ENCODE measurements at places on chromosomes 2 and 18.

DNA sequence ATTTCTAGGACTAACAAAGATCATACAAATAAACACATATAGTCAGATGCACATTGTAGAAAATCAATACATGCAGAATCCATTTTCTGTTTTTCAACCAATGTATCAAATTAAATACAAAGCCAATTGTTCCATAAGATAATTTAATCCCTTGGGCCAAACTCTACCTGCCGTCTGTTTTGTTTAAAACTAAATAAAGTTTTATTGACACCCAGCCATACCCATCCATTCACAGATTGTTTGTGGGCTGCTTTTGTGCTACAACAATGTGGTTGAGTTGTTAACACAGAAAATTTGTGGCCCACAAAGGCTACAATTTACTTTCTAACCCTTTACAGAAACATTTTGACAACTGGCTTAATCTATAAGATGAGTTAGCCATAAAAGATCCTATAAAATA, 484.0 kb upstream of the ID2 start:
- DNase-seq, result no peak

GRCh38 chr18:8254654-8255053, 354.6 kb upstream of the RAB12 start:
- DNase-seq, result no peak

- peak; percentile 62 for DNase-seq
Measured at GRCh38 chr2:8548619-8549150, 133.2 kb upstream of the ID2 start.

DNA sequence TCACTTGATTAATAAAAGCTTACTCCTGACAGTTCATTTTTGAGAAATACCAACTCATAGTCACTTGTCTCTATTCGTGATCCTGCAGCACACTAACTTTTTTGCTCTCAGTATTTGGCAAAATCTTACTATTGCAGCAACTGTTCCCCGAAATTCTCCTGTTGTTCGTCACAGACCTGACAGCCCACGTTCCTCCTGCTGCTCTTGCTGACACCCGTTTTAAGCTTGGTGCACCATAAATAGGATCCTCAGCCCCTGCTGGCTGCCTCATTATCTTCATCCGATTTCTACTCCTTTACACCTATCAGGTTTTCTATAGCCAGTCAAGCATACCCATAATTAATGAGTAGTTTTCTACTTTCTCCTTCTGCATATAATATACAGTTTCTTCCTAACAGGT, 368.8 kb downstream of the PLCL1 start:
- DNase-seq, result peak; percentile 10

- no peak for DNase-seq
Measured at GRCh38 chr18:54926593-54927325, 32.5 kb downstream of the CCDC68 start.

DNA sequence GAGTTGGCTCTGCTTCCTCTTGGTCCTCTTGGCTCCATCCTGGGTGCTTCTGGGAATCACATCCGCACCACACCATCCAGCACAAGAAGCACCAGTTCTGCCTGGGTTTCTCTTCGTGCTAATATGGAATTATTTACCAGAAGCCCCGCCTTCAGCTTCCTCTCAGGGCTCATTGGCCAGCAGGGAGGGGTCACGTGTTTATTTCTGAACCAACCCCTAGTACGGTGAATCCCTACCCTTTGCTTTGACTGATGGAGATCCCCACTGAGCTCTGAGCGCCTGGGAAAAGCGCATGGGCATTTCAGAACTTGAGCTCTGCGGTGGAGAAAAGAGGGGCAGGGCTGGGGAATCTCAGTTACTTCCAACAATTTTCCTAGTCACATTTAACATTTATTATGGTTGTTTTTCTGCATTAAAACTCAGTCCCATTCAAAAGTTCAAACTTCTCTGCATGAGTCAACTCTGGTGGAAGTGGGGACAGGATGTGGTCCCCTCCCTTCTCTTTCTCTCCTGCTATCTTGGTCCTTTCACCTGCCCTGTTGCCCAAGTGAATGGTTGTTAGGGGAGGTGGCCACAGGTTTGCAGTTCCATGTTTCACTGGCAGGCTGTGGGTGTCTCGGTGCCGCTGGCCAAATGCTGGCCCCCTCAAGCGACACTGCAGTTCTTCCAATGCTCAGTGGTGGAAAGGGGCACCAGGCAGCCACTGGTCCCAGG, 76.4 kb upstream of the TTC39C start:
- no peak for DNase-seq

DNA sequence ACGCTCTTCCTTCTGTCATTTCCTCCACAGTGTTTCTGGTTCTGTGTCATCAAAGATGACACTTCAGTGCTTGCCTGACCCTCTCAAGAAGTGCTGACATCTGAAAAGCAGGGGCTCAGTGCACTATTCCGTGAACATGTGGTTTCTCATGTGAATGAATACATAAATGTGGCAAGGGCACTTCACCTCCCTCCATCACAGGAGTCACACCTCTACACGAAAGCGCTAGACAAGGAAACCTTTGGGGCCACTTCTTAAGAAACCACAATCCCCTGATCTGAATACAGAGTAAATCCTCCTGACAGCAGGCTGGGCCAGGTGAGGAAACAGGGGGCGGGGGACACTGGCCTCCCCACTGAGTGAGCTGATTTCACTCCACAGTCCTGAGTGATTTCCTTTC, 145.8 kb upstream of the ACAA2 start:
- peak; percentile 57 for DNase-seq

- DNase-seq, result peak; percentile 45
Measured at GRCh38 chr18:45458033-45458432, 157.2 kb upstream of the SLC14A2 start.

- DNase-seq, result no peak
Measured at GRCh38 chr18:48845174-48845573, 105.6 kb downstream of the SMAD7 start.

DNA sequence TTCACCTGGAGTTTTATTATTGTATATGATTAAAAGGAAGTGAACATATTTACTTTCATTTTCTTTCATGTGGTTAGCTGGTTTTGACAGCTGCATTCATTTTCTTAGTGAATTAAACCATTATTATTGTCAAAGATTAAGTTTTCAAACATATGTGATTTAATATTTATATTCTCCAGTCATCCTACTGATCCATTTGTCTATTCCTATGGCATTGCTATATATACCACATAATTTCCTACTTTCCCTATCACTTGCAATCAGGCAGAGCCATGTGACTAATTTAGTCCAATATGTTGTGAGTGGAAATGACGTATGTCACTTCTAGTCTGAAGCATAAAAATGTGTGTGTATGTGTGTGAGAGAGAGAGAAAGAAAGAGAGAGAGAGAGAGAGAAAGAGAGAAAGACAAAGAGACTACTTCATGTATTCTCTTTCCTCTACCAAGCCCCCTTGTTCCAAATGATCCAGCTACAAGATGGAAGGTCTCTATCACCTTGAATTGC, 12.0 kb upstream of the TACR1 start:
- DNase-seq, result no peak

- no peak for DNase-seq
Measured at GRCh38 chr18:62521082-62521481, 1.7 kb upstream of the ZCCHC2 start.

DNA sequence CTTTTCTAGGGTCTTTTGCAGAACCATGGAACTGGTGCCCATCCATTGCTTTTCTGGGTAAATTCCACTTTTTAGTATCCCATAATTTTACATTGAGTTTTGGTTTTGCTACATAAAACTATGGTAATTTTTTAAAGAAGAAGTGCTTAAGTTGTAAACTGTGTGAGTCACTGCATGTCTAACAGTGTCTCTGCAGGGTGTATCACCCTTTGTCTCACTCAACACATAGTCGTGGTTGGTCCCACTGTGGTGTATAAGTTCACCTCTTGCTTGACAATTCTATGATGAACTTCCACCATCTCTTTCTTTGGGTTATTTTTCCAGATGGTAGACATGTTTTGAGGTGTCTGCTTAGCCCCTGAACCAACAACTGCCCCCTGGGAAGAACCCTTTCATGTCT, 10.5 kb downstream of the SCTR start:
- DNase-seq, result no peak

DNA sequence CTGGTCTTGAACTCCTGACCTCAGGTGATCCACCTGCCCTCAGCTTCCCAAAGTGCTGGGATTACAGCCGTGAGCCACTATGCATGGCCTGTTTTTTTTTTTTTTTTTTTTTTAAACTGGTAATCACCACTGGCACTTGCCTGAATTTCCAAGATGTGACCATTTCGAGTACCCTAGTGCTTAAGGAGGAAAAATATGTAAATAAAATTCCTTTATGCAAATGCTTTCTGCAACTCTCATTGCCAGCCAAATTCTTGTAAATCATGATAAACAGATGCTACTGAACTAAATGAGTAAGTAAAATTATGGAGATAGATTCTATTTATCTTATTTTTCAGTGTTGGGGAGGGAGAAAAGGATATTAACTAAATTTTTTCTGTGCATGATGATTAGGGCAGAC, 18.6 kb downstream of the CDCA7 start:
- no peak for DNase-seq

GRCh38 chr2:158676295-158676694, 118.8 kb upstream of the DAPL1 start:
- DNase-seq, result no peak

DNA sequence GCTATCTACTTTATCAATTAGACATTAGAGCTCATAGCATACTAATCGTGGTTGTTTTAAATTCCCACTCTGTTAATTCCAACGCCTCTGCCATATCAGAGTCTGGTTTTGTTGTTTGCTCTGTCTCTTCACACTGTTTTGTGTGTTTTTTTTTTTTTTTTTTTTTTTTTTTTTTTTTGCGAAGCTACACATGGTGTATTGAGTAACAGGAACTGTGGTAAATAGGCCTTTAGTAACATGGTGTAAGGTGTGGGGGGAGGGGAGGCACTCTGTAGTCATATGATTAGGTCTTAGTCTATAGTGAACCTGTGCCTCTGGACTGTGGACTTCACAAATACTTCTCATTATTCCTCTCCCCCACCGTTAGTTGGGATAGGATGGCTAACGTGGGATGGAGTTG, 370.7 kb upstream of the RAB12 start:
- DNase-seq, result no peak

GRCh38 chr2:239762655-239763269, 262.4 kb downstream of the NDUFA10 start:
- no peak for DNase-seq

DNA sequence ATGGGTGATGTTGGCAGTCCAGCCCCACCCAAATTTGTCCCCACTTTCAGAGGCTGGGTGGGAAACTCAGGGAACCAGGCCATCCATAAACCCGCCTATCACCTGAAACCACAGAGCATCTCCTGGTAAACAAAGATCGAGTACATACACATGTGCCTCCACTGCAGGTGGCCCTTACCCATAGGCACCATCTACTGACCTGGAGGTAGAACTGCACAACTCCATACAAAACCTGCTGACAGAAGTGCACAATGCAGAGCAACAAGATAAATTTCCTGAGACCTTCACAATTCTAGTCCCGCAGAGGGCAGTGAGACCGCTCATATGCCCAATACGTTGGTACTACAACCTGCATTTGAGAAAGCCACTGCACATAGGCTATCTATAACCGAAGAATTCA, 856.3 kb downstream of the SUCLG1 start:
- peak; percentile 1 for DNase-seq

- no peak for DNase-seq
Measured at GRCh38 chr2:156037482-156037881, 295.0 kb downstream of the NR4A2 start.

DNA sequence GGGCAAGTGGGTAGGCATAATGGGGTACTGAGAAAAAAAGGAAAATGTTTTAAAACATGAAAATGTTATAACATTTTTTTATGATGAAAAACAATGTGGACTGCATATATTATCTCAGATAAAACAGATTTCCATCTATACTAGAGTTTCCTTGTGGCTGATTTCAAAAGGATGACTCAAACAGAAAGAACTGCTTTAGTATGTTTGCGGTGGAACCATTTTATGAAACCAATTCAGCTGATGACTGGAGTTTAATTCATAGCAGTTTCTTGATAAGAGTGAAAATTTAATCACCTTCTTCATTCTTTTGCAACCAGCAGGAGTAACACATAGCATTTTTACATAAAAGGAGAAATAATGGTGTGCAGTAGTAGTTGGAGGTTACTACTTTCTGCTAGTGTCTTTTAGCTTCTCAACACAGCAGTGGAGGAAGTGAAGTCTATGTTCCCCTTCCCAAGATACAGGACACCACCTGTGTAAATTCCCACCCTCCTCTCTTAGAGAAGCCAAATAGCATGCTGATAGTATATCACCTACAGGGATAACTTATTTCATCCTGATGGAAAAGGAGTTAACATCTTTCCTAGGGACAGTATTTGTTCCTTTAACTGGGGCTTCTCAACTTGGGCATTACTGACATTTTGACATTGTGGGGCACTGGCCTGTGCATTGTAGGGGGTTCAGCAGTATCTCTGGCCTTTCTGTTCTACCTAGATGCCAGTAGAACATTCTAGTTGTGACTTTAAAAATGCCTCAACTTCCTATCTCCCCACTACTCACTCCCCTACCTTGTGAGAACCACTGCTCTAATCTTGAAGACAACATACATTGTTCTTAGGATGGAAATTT, 29.9 kb downstream of the PELI1 start:
- DNase-seq, result no peak

DNA sequence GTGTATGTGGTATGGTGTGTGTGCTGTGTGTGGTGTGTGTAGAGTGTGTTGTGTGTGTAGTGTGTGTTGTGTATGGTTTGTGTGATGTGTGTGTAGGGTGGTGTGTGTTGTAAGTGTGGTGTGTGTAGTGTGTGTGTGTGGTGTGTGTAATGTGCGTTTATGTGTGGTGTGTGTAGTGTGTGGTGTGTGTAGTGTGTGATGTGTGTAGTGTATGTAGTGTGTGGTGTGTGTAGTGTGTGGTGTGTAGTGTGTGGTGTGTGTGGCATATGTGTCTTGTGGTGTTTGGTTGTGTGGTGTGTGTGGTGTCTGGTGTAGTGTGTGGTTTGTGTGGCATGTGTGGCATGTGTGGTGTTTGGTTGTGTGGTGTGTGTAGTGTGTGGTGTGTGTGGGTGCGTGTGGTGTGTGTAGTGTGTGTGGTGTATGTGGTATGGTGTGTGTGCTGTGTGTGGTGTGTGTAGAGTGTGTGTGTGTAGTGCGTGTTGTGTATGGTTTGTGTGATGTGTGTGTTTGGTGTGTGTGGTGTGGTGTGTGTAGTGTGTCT, 4.0 kb upstream of the RTP5 start:
- no peak for DNase-seq

GRCh38 chr2:181780657-181781056, 100.3 kb upstream of the NEUROD1 start:
- DNase-seq, result no peak

DNA sequence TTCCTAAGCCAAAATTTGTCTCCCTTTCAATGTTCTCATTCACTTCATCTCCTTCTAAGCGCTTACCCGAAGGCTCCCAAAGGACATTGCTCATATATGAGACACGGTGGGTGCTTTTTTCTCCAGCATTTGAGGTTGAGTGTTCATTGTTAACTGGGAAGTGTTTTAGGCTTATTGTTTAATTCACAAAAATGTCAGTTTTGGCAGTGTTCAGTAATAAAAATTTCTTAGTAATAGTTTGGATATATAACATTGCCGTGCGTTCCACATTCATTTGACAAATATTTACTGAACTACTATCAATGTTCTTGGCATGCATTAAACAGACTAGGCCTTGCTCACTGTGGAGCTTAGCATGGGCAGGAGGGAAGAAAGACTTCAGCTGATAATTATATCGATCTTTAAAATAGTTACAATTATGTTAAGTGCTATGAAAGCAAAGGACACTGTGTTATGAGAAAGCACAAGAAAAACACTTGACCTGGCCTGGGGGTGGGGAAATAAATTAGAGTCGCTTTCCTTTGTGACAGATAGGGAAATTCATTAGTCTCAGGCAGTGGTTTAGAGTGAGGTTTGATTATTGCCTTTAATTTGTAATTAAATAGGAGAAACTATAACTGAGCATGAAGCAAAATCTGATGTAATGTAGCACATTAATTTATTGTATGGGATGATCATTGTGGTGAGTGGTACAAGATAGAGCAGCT, 82.2 kb upstream of the DOCK10 start:
- no peak for DNase-seq
